ENCODE measurements at places on chromosomes 3 and 15. TPM values are rescaled to one million over a fixed set of nuclear protein-coding genes. Genes with fewer than 3 reads are reported as not detected.

Gene PRR20G
- total RNA-seq = not detected

Gene SAMD7
- not detected for total RNA-seq

Gene THPO
- total RNA-seq = not detected

Gene SPPL2A
- 83.8 TPM for total RNA-seq

Gene CD80
- not detected for total RNA-seq

Gene COPG1
- total RNA-seq = 62.6 TPM

Gene CCR3
- total RNA-seq = not detected

Gene MLF1
- total RNA-seq = 4.3 TPM

Gene SST
- 482 TPM for total RNA-seq

Gene PIAS1
- total RNA-seq = 63.3 TPM

Data from body of pancreas (tissue), 4 donors.